Activated CD4-positive, CD25-positive, alpha-beta regulatory T cell (primary cell): ENCODE measurements at places on chromosomes 5 and 9.

- no peak for DNase-seq
Observed at GRCh38 chr5:68344447-68345111, 129.0 kb downstream of the PIK3R1 start.

DNA sequence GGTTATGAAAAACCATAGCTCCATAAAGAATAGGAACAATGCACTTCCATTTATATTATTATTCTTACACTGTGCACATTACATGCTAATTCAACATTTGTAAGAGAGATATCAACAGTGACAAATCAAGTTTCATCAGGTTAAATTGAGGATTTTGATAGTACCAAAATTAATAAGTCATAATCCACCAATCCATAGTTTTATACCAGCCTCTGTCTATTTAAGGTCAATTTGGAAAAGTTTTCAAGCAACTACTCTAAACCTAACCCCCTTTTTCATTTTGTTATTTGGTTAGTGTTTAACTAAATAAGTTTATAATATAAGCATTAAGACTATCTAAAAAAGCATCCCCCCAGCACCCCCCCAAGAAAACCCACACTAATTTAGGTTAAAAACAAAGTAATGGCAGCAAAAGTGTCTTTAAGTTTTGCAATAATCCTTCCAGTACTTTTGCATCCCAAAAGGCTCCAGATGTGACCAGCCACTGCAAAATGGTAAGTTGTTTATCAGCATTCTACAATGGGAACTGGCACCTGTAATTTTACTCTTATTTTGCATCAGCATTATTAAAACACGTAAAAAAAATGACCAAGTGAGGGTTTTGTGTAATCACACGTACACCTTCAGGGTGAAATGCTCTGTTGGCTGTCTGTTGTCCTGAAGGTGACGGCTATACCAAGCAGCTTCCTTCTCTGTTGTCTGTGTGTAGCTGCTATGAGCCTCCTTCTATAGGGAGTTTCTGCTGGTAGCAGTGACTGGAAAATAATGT, 36.8 kb upstream of the SSBP2 start:
- DNase-seq: no peak

DNA sequence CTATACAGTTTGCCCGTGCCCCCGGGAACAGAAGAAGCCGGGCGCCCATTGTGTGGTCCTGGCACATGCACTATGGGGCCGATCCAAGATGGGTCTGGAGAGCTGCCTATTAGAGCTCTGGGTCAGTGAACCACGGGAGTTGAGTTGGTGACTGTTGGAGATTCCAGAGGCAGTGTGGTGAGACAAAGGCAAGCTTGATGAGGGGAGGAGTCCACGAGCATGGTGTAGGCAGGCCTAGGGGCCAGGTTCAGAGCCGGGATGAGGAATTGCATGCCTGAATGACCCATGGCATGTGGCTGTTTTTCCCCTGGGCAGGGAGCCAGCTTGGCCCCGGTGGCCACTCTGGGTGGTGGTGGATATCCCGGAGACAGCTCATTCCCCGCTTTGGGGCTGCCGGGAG, 84.4 kb upstream of the STC2 start:
- no peak for DNase-seq

DNA sequence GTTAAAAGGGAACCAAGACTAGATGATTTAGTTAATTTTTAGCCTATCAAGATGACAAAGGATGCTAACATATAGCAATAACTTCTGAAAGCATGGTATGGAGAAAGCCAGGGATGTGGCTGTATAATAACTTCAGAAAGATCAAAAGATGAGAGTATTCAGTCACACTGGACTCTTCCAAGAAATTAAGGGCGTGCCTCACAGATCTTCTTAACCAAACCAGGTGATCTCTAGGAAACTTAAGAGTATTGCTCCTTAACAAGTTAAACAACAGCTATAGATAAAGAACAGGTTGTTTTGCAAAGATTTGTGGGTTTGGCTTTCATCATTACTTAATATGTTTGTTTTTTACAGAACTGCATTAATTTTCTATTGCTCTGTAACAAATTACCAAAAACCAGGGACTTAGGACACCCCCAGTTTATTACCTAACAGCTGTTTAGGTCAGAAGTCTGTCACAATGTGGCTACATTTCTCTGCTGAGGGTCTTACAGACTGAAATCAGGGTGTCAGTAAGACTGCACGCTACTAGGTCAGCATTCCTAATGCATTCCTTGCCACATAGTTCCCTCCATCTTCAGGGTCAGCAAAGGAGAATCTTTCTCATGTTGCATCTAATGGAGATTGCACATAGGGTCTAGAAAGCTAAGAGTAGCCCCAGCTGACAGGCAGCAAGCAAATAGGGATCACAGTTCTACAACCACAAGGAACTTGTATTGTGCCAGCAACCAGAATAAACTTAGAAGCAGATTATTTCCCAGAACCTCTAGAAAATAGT, 113.8 kb downstream of the WDR70 start:
- no peak for DNase-seq

DNA sequence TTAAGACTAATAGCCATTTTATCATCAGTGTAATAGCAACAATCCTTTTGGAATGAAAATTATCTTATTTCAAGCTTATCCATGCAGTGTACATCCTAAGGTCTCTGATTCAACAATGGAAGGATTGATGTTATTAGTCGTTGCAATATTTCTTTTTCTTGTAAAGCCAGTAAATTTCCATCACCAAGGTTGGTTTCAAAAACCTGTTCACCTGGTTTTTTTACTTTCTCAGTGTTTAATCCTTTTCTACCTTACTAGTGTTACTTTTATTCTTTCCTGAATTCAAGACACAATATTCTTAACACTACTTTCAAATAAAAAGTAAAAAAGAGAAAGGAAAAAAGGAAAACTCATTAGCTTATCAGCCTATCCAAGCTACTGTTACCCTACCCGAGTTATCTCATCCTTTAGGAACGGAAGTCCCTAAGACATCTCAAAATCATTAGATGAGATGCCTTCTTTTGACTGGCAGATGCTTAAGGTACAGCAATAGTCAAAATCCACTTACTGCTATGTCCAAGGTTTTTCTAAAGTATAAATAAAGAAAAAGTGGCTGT, 5.4 kb downstream of the ZFR start:
- no peak for DNase-seq

GRCh38 chr5:143230676-143230996, 172.8 kb downstream of the NR3C1 start:
- DNase-seq: no peak

GRCh38 chr5:74538206-74538661, 102.3 kb downstream of the ENC1 start:
- no peak for DNase-seq

GRCh38 chr9:132670457-132671391, at the start of gene GTF3C4:
GTF3C4 (plus strand) TSS chr9:132670464; CDS start chr9:132670599, 135 bp downstream.
- DNase-seq: peak; percentile 5

- no peak for DNase-seq
Observed at GRCh38 chr9:107982001-107982400, 492.4 kb upstream of the KLF4 start.

GRCh38 chr9:81521892-81522291, 167.5 kb downstream of the TLE1 start:
- no peak for DNase-seq

DNA sequence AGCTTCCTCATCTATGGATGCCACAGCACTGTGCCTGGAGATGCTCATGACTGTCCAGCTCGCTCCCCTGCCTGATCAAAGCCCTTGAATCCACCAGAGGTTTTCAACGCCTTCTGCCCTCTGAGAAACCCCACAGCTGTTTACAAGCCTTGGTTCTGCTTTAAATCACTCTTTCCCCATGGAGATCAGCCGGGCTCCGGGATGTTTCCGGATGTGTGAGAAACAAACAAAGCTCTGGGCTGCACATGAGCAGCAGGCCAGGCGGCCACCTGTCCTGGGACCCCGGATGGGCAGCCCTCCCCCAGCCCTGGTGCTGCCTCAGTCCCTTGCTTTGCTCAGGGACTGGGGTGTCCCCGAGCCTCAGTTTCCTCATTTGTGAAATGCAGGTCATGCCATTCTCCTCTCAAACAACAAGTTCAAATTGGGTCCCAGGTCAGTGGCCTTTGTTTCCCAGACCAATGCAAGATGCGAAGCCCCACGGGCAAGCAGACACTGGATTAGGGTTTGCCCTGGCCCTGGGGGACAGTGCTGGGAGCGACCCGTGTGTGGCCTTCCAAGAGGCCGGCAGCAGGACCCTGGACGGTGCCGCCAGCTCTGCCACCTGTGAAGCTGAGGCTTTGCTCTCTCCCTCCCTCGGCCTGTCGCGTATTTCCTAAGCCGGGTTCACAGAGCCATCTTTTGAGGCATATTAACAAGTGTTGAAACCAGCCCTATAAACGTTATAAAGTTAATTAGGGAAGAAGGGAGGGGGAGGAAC, 42.4 kb upstream of the PHYKPL start:
- no peak for DNase-seq

DNA sequence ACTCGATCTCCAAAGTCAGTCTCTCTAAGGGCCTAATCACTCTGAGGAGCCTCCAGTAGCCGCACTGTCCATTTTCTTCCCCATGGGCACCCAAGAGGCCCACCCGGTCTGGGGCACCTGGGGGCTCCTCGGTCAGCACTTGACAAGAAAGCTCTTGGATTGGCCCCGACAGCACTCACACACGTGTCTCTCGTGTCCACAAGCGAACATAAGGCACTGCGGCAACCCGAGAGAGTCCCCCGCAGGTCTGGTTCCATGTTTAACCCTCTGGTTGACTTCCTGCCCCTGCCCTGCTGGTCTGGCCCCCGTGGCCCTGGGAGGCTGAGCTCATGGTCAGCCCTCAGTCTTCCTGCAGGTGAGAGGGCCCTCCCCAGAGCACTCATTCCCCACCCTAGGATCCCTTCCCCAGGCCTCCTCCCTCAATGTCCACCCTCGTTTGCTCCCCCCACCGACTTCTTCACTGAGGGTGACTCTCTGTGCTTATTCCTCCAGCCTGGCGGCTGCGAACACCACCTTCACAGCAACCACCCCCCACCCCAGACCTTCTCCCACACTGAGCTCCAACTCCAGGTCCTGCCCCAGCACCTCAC, 16.3 kb upstream of the LRRC14B start:
- DNase-seq: no peak

DNA sequence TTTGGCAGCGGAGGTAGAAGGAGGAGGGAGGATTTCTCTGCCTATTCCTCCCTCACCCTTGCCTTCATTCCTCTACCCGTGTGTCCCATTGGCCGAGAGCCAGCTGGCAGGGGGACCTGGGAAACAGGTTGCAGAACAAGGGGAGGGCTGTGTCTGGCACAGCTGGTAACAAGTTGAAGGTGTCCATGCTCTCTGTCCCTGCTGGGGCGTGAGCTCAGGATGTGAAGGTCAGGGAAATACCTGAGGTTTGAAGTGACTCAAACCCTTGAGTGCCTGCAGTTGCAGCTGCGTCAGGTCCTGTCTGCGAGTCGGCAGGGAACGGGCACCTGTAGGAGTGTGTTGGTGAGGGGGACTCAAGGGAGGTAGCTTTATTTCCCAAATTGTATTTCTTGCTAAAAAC, 16.2 kb downstream of the MIGA2 start:
- no peak for DNase-seq

- no peak for DNase-seq
Observed at GRCh38 chr9:13023498-13023897, 248.7 kb downstream of the LURAP1L start.

DNA sequence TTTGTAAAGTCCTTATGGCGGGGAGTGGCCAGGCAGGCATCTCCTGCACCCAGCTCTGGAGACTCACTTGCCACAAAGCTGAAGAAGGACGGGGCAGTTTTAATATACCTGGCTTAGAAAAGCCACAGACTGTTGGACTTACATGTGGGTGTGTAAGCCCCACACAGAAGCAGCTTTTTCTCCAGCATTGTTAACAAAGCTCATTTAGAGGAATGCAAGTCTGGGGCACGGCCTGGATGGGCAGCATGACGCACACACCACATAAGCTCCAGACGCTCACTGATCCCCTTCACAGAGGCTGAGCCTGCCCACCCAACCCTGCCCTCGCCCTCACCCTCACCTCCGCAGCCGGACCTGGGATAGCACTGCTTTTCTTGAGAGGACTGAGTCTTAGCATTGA, 58.0 kb upstream of the PDE8B start:
- no peak for DNase-seq

- no peak for DNase-seq
Observed at GRCh38 chr5:154406231-154406630, 39.6 kb upstream of the SAP30L start.

GRCh38 chr9:37295796-37296195, 126.7 kb upstream of the GRHPR start:
- no peak for DNase-seq

DNA sequence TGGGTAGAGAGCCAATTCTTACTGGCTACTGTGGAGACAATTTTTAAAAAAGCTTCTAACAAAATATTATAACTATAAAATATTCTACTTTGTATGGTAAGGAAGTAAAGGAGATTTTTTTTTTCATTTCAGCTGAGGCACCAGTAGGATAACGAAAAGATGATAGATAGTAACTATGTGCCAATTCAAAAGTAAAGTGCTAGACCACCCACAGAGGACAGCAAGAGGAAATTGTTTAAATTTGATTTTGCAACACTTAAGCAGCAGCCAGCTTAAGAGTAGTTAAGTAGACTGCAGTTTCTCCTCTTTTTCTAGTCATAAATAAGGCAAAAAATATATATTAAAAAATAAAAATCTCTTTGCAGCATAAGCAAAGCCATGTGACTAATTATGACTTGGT, 1539.3 kb upstream of the ACO1 start:
- DNase-seq: no peak

GRCh38 chr9:38690574-38690973, 29.4 kb downstream of the FAM240B start:
- no peak for DNase-seq

GRCh38 chr9:121622387-121623203, 28.8 kb upstream of the DAB2IP start:
- DNase-seq: no peak

DNA sequence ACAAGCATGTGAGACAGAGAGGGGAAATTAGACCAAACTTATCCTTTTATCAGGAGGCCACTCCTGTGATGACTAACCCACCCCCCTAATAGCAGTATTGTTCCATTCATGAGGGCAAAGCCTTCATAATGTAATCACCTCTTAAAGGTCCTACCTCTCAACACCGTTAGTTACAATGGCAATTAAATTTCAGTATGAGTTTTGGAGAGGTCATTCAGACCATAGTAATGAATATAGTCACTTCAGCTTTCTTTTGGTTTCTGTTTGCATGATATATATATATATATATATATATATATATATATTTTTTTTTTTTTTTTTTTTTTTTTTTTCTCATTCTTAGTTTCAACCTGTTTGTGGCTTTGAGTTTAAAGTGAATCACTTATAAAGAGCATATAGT, 10.5 kb downstream of the ADGRV1 start:
- no peak for DNase-seq

GRCh38 chr9:128809831-128810230, 8.5 kb upstream of the ENDOG start:
- no peak for DNase-seq

GRCh38 chr5:160675988-160676387, 176.0 kb downstream of the ATP10B start:
- DNase-seq: no peak

GRCh38 chr5:171855798-171856763, 70.5 kb downstream of the SMIM23 start:
- DNase-seq: no peak

GRCh38 chr5:120454094-120454798, 9.9 kb upstream of the PRR16 start:
- DNase-seq: no peak
